CD4-positive, alpha-beta T cell (primary cell): ENCODE measurements at places on chromosomes 7 and 10.

DNA sequence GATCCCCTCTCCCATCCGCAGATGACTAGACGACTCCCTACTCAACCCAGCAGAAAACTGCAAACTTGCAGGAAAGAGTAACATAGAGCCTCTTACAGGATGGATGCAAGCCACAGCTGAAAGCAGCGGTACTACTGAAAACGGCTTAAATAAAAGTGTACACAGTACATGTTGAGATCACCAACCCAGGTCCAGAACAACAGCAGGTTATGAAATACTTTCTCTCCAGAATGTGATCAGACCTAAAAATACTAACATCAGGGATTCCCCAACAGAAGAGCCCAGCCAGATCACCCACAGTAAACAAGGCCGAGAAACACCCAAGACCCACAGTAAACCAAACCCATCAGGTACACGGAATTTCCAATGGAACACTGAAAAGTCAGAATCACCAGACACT, 13.2 kb downstream of the ATE1 start:
- DNase-seq = no peak

DNA sequence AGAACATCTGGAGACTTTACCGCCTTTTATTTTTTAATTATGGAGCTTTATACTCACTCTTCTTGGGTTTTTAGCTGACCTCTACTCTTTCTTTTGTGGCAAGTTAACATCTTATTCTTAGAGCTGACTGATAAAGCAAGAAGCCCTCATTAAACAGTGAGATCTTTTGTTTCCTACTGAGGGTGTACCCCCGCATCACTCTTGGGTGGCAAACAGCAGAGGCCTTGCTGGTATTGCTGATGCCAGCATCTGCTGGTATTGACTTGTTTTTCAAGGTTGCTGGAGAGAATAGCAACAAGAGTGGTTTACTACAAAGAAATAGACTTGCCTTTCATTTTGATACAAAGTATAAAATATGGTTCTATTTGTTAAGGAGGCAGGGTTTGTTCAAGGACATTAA, 154.7 kb downstream of the ARID5B start:
- no peak for DNase-seq

GRCh38 chr10:65231148-65231547, 1694.7 kb upstream of the LRRTM3 start:
- DNase-seq = no peak

DNA sequence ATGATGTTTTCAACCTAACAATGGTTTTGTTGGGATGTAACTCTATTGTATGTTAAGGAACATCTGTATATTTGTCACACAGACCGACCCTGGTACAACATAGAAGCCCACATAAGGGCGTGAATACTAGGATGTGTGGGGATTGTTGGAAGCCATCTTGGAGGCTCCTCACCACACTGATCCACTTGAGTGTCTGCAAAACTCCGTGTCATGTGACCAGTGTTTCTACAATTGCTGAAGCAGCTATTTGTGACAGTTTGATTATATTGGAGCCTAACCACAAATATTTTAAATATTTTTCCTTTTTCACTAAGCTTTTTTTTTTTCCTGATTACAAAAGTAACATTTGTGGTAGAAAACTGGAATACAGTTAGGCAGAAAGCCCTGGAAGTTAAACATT, 27.9 kb downstream of the RALA start:
- no peak for DNase-seq

GRCh38 chr10:58070956-58071355, 196.7 kb downstream of the IPMK start:
- DNase-seq = no peak

DNA sequence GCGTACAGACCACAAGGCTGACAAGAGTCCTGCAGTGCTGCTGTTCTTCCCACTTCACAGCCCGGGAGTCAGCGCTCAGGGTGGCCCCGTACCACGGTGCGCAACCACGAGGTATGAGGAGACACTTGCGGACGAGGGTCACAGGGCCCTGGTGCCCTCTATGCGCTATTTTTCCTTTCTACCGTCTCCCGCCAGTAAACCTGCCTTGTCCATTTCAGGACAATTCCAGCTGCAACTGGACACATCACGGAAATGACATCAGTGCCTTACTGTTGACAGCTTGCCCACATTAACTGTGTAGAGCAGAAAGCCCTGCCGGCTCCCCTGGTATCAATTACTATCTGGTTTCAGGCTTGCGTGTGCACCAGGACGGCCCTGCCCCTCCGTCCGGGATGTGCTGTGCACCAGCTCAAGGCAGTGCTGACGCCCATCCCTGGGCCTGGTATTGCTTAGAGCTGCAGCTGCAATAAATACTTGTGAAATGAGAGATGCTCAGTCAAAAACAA, 65.1 kb downstream of the ZRANB1 start:
- no peak for DNase-seq

- no peak for DNase-seq
These were observed 66.3 kb downstream of the GLI3 start for GRCh38 chr7:42170724-42171123.

DNA sequence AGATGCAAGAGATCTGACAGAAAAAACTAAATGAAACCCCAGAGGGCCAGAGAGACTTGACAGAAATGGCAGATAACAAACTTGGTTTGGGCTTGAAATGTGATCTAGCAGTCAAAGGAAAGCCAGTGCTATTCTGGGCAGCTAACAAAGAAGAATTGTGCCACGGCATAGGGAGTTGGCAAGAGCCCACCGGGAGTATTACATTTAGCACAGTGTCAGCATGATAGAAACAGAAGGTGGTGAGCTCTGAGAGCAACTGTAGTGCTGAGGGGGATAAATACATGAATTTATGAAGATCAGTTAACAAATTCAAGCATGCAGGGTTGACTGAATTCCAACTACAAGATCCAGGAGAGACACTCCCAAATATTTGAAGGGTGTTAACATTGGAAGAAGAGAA, 91.1 kb downstream of the AHCYL2 start:
- no peak for DNase-seq

DNA sequence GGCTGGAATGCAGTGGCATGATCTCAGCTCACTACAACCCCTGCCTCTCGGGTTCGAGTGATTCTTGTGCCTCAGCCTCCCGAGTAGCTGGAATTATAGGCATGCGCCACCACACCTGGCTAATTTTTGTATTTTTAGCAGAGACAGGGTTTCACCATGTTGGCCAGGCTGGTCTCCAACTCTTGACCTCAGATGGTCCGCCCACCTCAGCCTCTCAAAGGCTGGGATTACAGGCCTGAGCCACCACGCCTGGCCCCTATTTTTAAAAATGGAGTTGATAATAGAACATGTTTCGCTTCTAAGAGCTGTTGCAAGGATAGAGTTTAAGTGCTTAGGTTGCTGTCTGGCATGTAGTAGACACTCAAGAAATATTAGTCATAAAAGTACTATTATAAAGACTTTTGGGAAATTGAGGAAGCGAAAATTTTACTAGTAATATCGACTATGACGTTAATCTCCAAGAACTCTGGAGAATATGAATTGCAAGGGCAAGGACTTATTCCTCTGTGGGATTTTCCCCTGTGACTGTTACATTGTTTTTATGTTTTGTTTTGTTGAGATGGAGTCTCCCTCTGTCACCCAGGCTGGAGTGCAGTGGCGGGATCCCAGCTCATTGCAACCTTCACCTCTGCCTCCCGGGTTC, 7.9 kb downstream of the GTF2I start:
- no peak for DNase-seq

- DNase-seq = no peak
These were observed 37.9 kb downstream of the HTR7 start for GRCh38 chr10:90819911-90820310.

GRCh38 chr10:21421016-21421415, 104.5 kb downstream of the SKIDA1 start:
- DNase-seq = no peak

DNA sequence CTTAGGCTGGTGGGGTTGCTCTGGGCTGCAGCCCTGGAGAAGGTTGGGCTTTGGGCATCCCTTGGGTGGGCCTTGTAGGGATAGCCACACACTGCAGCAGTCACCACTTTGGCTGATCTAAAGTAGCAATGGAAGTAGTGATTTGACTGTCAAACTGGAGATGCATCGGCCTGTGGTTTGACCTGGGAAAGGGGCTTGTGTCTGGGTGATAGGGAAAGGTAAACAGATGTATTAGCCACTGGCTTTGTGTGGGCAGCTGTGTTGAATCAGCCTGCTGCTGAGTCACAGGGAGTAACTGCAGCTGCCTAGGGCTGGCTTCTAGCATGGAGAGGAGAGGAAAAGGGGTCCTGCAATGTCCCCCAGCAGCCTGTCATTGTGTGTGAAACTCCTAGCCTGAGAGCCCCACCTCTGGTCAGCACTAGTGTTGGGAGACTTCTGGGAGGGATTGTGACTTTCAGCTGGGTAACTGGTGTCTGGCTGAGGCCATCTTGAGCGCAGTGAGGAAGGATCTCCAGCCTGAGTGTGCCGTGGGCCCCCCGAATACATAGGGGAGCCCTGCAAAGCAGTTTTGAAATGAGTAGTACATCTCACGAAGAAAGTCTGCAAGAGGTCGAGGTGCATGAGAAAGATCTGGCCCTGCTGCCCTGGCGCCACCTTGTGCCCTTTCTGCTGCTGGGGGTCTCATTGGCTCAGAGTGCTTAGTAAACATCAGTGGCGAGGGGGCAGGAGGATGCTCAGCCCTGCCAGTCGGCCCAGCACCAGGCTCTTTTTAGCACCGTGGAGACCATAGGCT, 117.3 kb downstream of the FANK1 start:
- no peak for DNase-seq

DNA sequence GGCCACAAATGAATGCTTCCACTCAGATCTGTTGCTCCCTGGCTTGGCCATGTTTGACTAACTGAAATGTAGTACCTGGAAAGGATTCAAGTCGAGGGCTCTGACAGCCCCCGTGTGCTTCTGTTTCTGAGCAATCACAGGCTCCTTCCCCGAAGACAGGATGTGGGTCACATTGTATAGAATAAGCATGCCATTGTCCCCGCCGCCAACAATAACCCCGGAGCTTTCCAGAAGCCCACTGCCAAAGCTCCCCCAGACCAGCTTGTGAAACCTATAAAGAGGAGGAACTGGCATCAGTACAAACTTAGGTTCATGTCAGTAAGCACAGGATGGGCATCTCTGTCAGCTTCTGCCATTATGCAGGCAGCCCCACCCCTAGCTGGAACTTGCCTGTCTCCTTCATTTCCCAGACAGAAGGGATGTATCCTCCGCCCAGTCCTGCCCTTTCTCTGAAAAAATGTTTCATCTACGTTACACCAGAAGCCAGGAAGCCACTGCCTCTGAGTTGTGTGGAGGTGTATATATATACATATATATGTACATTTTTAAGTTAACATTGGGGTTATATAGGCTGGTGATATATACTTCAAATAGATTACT, 10.3 kb downstream of the SEC31B start:
- peak; percentile 52 for DNase-seq

DNA sequence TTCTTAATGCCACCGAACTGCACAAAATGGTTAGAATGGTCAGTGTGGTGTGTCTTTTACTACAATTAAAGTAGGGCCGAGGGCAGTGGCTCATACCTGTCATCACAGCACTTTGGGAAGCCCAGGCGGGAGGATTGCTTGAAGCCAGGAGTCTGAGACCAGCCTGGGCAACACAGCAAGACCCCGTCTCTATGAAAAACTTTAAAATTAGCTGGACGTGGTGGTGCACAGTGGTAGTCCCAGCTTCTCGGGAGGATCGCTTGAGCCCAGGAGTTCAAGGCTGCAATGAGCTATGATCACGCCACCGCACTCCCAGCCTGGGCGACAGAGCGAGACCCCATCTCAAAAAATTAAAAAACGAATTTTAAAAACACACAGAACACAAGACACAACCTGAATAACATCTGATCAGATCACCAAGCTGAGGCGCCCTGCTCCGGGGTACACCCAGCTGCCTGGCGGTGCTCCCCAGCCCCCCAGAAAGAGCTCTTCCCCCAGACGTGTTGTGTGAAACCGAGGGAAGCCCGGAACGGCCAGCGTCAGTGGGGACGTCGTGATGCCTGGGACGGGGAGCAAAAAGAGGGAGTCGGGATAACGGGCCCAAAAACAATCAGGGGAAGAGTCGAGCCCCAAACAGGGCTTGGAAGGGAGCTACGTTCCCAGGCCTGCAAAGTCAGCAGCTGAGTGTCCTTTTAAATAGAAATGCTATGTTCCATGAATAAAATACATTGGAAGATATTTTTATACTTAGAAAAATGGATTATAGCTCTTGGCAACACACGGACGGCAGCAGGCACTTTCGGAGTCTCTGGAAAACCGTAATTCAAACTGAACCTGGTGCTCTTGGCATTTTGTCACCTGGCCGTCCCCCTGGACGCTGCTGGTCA, 80.7 kb upstream of the PDGFA start:
- DNase-seq = no peak

- no peak for DNase-seq
These were observed 221.5 kb upstream of the AOAH start for GRCh38 chr7:36945612-36946400.

DNA sequence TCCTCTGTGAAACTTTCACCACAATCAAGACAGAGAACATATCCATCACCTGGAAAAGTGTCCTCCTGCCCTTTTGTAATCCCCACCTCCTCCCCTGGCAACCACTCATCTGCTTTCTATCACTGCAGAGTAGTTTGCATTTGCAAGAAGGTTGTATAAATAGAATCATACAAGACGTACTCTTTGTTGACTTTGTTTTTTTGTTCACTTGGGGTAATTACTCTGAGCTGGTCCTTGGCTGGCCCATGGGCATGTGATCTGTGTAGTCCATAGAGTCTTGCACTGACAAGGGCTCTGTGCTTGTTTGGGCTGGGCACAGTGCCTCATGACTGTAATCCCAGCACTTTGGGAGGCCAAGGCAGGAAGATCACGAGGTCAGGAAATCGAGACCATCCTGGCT, 7.8 kb upstream of the HACD1 start:
- no peak for DNase-seq

- DNase-seq = no peak
These were observed 91.4 kb downstream of the EXOC4 start for GRCh38 chr7:133344275-133344674.

GRCh38 chr10:118754229-118754555, 578 bp downstream of the CACUL1 start:
- peak; percentile 40 for DNase-seq

DNA sequence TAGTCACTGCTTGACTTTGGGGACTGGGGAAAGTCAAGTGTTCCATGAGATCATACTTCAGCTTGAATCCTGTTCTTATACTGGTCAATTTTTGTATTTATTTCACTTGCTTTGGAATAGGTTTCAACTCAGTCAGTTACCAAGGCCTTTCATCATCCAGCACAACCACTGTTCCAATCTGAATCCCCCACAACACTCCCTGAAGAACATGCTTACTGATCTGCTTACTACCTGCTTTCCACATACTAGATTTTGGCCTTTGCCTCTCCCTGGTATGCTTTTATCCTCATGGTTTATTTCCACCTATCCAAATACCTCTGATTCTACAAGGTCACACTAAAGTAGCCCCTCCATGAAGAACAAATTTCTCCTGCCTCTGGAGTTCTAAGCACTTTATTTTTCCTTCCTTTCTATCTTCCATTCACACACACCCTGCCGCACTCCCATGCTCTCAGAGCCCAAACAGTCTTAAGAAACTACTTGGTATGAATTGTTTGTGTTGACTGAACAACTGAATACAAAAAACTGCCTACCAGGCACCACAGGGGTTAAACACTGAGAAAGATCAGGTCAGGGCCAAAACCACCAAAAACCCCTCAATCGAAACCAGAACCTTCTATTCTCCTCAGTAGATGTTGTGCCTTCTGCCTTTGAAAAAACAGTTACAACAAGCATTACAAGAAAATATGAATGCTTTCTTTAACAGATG, 178.1 kb downstream of the AVL9 start:
- no peak for DNase-seq

- no peak for DNase-seq
These were observed 7.4 kb upstream of the SAMD8 start for GRCh38 chr10:75103881-75104686.
